Amniotic stem cell (primary cell): ENCODE measurements at places on chromosomes 1 and 21.

- DNase-seq, result no peak
Measured at GRCh38 chr1:48671578-48671977, 105.1 kb downstream of the BEND5 start.

GRCh38 chr1:99673315-99673714 is 27.4 kb downstream of the PALMD start:
- no peak for DNase-seq

DNA sequence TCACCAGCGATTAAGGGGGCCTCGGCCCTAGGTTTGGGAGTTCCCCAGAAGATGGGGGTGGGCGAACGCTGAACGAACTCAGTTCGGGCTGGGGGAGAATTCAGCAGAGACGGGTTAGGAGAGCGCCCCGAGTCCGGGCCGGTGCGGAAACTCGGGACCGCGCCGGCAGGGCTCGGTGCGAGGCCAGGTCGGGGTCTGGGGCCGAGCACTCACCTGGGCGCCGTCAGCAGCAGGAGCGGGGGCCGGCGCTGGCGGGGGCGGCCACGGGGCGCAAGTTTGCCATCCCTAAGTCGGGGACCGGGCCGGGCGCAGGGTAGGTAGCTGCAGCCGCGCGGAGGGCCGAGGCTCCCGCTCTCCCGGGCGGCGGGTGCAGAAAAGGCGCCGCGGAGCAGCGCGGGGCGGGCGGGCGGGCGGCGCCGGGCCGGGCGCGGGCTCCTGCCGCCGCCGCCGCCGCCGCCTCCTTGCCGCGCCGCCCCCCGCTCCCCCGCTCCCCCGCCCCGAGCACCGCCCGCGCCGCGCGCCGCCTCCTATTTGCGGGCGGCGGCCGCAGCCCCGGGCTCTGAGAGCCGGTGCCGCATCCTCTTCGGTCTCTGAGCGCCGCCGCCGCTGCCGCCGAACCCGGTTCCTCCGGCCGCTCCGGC is 349 bp downstream of the ADGRB2 start:
- no peak for DNase-seq

DNA sequence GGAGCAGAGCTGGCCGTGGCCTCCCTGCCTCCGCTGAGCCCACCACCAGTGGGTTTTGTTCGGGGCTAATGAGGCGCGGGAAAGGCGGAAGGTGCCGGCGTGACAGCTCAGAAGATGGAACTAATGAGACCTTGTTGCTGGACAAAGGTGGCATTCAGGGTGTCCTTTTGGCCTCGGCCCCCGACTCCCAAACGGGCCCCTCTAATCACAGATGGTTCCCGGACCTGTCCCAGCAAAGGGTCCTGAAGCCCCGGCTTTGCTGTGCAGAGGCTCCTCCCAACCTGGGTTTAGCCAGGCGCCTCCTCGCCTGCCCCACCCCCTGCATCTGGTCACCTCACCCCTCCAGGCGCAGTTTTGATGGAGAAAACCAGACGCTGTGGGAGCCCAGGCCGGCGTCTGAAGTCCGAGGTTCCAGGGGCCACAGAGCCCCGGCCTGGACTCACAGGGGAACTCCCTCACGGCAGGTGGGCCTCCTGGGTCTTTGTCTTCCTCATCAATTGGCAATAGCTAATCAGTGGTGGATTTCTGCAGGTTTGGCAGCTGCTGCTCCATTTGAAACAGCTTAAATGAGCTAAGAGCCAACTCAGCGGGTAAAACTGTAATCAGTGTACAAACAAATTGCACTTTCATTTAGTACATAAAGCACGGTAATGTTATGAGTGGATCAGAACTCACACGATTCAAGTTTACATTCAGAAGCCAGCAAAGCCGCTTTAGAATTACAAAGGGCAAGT is 44.3 kb upstream of the ADARB1 start:
- DNase-seq, result no peak

DNA sequence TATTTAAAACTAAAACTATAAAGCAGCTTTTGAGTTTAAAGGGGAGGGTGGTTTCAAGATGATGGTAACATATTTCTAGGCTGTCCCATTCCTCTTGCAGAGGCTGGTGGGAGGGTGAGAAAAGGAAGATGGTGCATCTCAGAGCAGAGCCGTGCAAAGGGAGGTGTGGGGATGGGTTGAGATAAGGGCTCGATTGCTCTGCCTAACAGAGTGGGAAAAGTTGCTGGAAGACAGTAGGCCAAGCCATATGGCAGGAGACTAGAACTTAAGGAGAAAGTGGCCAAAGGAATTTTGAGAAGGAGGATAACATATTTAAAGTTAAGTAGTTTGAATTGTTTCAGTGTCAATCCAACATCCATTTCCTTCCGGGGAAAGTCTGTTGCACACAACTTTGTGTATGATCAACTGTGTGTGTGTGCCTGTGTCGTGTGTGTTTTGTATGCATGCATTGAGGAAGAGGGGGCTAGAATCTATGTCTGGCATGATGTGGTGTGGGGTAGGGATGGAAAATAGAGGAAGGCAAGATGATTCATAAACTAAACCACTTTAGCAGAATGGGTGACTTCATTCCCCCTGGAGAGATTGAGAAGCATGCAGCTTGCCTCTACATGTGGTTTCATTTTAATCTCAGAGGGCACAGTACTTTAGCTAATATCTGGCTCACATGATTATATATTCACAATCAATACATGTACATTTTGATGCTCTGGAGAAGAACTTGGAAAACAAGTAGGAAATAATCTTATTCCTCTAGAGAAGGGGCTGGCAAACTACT is 145.0 kb upstream of the DNAH14 start:
- no peak for DNase-seq

- DNase-seq, result no peak
Measured at GRCh38 chr1:183248989-183249691, 63.1 kb downstream of the LAMC2 start.

GRCh38 chr1:10515301-10515975 is 40.7 kb downstream of the PEX14 start:
- DNase-seq, result no peak

DNA sequence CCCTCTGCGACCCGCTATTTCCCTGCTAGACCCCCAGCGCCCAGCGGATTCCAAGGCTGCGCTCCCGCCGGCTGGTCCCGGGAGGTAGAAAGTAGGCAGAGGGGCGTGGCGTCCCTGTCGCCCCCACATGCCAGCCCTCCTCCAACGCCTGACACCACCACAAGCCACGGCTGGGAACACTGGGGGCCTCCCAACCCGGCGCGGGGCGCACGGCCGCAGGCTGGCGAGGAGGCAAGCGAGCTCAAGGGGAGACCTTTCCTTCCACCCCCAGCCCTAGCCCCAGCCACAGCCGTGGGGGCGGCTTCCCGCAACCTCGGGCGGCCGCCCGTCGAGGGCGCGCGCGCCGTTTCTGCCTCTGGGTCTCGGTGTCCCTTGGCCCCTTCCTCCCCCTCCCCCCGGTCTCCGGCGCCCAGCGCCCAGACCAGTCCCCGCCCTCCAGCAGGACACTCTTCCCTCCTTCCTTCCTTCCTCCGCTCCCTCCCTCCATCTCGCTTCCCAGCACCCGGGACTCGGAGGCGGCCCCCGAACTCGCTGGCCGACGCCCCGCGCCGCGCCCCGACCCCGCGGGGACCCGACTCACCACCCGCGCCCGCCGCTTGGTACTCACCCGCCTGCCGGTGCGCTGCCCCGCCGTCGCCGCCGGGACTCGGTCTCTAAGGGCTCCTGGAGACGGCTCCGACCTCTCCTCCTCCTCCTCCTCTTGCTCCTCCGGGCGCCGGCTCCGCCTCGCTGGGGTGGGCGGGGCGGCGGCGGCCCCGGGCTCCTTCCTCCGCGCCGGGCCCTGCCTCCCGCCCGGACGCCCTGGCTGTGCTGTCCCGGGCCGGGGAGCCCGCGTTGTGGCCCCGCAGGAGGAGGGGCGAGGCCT is at the start of gene GNG12:
TSS of gene GNG12 (minus strand) at position 731 of the 865 bp plus-strand sequence. CDS start 125,781 bp downstream, outside the sequence.
- peak; percentile 31 for DNase-seq

- no peak for DNase-seq
Measured at GRCh38 chr1:69814926-69815325, 247.2 kb downstream of the LRRC7 start.

GRCh38 chr1:54547601-54548388 is at the start of gene ACOT11:
ACOT11 (plus strand) TSS chr1:54548228; CDS start chr1:54548310, 82 bp downstream.
- DNase-seq, result no peak

DNA sequence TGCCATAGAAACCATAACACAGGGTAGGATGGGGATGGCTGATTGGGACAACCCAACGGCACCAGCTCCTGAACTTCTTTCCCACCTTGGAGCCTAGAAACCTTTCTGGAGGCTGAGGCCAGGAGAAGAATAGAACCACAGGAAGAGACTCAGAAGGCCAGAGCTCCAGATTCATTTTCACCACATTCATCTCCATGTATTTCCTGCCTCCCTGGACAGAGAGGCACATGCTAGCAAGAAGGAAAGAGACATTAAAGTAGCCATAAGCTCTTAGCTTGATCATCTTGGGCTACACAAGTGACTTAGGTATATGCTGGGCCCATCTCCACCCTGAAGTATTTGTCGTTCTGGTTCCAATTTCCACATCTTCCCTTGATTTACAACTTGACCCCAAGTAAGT is 44.1 kb downstream of the PLXNA2 start:
- no peak for DNase-seq

DNA sequence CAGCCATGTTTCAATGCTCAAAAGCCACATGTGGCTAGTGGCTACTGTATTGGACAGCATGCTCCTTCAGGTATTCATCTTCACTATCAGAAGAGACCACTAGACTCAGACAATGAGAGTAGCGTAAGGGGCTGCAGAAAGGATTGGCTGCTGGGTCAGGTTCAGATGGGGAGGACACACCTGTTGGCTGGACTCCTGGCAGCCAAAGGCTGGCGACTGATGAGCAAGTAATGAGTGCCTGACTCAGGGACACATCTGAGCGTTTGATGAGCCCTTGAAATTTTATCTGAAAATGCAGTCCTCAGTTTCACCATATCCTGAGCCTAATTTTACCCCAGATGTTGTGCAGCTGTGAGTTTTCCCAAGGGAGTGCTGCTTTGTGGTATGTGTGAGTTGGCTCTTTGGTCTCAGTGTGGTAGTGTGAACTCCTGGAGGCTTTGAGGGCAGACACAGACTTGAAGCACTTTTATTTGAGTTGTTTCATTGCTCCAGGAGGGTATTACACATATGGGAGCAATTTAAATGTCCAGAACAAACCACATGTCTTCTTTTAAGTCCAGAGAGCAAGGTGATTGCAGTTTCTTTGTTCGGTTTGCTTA is 9.6 kb downstream of the ST6GALNAC3 start:
- no peak for DNase-seq

DNA sequence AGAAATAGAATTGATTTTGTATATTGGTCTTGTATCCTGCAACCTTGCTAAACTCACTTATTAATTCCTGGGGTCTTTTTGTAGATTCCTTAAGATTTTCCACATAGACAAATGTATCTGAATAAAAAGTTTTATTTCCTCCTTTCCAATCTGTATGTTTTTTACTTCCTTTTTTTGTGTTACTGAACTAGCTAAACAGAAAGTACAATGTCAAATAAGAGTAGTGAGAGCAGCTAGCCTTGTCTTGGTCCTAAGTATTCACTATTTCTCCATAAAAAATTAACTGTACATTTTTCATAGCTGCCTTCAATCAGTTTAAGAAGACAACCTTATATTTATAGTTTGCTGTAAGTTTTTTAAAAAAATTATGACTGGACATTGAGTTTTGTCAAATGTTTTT is 74.9 kb downstream of the FASLG start:
- no peak for DNase-seq

DNA sequence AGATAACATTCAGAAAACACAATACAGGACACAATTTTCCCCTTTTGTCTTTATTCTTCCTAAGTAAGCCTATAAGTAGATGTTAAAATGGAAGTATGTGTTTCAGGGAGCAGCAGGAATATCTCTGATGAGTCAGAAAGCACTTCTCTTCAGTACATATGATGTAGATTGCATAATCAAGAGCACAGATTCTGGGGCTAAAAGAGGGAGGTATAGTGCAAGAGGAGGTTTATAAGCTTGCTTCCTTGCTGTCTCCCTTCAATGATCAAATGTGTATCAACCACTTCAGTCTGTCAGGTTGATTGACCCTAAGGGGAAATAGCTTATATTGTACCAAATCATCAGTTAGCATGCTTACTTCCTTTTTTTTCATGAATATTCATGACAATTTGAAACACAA is 822.8 kb downstream of the BRINP3 start:
- DNase-seq, result no peak

DNA sequence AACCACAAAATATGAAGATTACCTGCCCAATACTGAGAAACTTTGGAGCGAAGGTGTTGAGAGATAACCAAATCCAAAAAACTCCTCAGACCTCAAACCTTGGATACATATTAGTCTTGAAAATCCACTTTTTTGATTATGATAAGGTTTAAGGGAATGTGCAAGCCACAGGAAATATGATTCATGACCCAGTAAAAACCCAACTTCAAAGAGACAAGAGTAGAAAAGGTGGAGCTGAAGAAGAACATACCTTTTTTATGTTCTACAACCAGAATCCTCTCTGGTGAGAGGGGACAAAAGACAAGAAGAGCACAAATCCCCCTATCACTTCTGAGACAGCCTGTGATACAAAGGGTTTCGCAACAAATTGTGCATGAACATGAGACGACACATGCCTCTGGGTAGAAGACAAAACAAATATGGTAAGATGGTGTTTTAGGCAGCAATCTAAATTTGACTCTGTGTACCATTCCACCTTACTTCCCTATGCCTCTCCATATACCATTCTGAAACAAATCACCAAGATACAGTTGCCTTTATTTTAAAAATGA is 37.3 kb downstream of the COL24A1 start:
- no peak for DNase-seq

DNA sequence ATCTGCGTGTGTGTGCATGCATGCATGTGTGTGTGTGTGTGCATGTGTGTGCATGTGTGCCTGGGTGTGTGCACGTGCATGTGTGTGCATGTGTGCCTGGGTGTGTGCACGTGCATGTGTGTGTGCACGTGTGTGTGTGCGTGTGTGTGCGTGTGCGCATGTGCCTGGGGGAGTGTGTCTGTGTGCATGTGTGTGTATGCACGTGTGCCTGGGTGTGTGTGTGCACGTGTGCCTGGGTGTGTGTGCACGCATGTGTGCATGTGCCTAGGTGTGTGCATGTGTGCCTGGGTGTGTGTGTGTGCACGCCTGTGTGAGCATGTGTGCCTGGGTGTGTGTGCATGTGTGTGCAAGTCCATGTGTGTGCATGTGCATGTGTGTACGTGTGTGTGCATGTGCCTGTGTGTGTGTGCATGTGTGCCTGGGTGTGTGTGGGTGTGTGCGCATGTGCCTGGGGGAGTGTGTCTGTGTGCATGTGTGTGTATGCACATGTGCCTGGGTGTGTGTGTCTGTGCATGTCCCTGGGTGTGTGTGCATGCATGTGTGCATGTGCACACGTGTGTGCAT is 29.3 kb upstream of the COL6A2 start:
- no peak for DNase-seq

GRCh38 chr1:84143796-84144565 is at the start of gene PRKACB:
PRKACB (plus strand) TSS chr1:84144271; CDS start chr1:84144362, 91 bp downstream.
- DNase-seq, result no peak

DNA sequence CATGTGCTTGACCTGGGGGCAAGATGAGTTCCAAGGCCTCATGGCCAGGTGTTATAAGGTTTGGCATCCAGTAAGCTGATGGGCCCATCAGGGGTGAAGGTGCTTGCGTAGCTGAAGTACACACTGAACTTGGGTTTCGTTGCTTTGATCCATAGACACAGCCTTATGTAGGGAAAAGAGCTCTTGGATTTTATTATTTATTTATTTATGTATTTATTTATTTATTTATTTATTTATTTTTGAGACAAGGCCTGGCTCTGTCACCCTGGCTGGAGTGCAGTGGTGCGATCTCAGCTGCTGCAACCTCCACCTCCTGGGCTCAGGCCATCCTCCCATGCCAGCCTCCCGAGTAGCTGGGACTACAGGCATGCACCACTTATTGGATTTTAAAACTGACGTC is 63.2 kb downstream of the FOXD2 start:
- no peak for DNase-seq

- DNase-seq, result no peak
Measured at GRCh38 chr21:15057285-15057684, 7.5 kb downstream of the NRIP1 start.
